Posterior cingulate gyrus (tissue), 11 donors: ENCODE measurements at places on chromosomes 6 and 20.

DNA sequence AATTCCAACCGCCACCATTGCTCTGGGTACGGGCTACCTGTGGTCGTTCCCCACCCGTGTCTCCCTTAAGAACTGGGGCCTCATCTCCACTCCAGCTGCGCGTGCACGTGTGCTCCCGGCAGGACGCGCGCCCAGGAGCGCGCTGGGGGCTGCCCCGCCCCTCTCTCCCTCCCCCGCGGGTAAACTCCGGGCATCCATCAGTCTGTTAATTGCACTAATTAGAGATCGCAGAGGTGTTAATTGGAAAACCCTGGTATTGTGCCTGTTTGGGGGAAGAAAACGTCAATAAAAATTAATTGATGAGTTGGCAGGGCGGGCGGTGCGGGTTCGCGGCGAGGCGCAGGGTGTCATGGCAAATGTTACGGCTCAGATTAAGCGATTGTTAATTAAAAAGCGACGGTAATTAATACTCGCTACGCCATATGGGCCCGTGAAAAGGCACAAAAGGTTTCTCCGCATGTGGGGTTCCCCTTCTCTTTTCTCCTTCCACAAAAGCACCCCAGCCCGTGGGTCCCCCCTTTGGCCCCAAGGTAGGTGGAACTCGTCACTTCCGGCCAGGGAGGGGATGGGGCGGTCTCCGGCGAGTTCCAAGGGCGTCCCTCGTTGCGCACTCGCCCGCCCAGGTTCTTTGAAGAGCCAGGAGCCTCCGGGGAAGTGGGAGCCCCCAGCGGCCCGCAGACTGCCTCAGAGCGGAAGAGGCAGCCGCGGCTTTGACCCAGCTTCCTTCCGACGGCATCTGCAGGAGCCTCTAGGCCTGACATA, 14.4 kb downstream of the FOXP4 start:
- DNase-seq, result no peak

- DNase-seq, result no peak
Measured at GRCh38 chr6:53199156-53199555, 50.5 kb upstream of the GCM1 start.

- DNase-seq, result no peak
Measured at GRCh38 chr6:33633084-33633461, 12.0 kb downstream of the ITPR3 start.

GRCh38 chr6:13796781-13797180, 17.6 kb downstream of the MCUR1 start:
- no peak for DNase-seq

DNA sequence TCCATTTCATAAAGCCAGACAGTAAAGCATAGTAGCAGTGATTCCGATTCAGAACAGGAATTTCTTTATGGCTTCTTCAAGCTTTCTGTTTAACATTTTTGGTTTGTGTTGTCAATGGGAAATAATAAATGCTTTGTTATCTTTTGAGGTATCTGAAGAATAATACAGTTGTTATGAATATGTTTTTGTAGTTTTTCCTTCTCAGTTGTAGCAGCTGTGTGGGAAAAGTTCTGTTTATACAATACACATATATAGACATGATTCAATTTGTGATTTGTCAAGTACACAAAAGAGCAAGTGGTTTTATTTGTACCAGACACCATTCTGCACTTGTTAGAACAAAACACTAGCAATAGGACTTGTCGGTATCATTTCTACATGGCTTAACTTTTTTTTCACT, 96.6 kb downstream of the CDYL start:
- no peak for DNase-seq

DNA sequence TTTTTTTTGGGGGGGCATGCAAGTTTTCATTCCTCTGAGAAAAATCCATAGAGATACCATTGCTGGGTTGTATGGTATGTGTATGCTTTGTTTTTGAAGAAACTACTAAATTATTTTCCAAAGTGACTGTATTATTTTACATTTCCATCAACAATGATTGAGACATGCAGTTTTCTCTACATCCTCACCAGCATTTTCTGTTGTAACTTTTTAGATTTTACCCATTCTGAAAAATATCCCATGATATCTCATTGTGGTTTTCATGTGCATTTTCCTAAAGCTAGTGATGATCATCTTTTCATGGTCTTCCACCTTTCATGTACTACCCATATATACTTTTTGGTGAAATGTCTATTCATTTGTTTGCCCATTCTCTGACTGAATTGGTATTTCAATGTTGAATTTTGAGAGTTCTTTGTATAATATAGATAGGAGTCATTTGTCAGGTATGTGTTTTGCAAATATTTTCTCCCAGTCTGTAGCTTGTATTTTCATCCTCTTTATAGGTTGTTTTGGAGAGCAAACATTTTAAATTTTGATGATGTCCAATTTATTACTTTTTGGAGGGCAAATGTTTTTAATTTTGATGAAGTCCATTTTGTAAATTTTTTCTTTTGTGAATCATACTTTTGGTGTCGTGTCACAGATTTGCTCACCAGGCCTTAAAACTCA, 827.5 kb upstream of the CITED2 start:
- DNase-seq, result no peak

GRCh38 chr20:19742974-19743639, 15.0 kb upstream of the RIN2 start:
- DNase-seq, result no peak

GRCh38 chr20:23782366-23782983, 31.7 kb upstream of the CST1 start:
- DNase-seq, result peak; percentile 63

DNA sequence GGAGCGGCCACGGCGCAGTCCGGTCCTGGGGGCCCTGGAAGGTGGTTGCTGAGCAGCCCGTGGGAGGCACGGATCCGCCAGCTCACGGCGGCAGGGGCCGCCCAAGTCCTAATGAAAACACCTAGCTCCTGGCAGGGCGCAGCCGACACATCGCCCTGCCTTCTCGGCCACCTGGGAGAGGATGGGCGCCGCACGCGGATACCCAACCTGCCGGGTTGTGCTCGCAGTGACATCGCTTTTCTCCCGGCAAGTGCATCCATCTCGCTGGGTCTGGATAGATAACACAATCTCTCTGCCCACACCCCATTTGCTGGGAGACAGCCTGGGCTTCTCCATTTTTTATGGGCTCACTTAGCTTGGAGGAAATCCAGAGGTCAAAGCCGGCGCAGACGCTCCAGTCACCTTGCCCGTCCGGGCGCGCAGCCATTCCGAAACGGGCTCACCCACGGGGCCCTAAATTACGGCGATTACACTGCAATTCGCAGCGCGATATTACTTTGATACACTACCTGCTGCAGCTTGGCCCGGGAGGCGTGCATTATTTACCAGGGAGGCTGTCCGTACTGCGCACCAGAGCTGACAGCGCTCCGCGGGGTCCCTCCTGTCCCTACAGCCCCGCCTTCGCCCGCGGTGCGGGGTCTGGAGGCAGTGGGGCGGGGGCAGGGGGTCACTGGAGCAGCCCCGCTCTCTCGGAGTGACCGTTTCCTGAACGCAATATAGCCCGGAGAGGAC, 36.2 kb upstream of the CCDC167 start:
- no peak for DNase-seq
